ENCODE measurements at places on chromosomes 2 and 18.

- no peak for DNase-seq
Observed at GRCh38 chr2:120699292-120699691, 36.4 kb upstream of the GLI2 start.

GRCh38 chr18:75247611-75248421 is 37.2 kb downstream of the TSHZ1 start:
- peak; percentile 16 for DNase-seq

GRCh38 chr18:35489913-35490490 is 7.8 kb downstream of the INO80C start:
- no peak for DNase-seq

- no peak for DNase-seq
Observed at GRCh38 chr2:207683879-207684627, 27.4 kb upstream of the CCNYL1 start.

GRCh38 chr2:217650716-217651360 is 352.0 kb downstream of the TNS1 start:
- DNase-seq = peak; percentile 65

GRCh38 chr2:219636941-219637841 is 9.8 kb downstream of the SLC4A3 start:
- DNase-seq = no peak

GRCh38 chr2:33516456-33516995 is 40.1 kb downstream of the RASGRP3 start:
- no peak for DNase-seq

DNA sequence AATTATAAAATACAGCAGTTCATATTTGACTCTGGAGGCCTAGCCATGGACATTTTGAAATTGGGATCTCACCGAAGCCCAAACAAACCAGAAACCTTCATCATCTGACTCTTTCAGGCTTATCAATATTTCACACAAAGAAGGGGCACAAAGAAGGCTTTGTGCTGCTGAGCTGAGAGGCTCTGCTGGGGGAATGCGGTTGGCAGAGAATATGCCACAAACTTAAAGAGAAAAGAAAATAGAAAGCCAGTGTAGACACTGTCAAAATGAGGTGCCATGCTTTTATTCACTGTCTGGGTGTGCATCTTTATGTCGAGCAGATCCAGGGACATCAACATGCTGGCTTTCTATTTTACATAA is 162.6 kb downstream of the QPCT start:
- no peak for DNase-seq

DNA sequence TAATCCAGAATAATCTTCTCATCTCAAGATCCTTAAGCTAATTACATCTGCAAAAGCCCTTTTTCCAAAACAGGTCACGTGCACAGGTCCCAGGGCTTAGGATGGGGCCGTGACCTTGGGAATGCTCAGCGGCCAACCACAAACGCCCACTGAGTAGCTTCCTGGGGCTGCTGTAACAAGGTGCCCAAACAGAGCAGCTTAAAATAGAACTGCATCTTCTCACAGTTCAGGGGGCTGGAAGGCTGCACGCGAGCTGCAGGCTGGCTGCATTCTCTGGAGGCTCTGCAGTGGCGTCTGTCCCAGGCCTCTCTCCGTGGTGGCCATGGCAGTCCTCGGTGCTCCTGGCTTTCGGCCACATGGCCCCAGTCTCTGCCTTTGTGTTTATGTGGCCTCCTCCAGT is 31.9 kb downstream of the ADI1 start:
- DNase-seq = no peak

DNA sequence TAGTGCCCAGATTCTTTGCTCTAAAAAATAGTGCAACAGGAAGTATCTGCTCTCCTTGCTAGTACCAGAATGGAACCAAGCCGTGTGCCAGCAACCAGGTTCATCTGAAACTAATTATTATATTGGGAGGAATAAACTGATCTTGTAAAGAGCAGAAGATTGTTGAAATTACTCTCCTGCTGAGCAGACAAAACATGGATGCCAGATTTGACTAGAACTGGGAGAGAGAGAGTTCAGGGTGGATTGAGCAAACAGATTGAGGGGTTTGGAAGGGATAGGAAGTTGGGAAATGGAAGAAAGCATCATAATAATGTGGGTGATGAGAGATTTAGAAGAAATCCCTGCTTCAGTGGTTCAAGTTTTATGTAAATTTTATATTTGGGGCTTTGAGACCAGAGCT is 160.1 kb upstream of the RASGRP3 start:
- no peak for DNase-seq

- DNase-seq = no peak
Observed at GRCh38 chr2:204059016-204059415, 122.5 kb downstream of the ICOS start.

GRCh38 chr2:34825686-34826085 is 1226.6 kb upstream of the FAM98A start:
- no peak for DNase-seq

DNA sequence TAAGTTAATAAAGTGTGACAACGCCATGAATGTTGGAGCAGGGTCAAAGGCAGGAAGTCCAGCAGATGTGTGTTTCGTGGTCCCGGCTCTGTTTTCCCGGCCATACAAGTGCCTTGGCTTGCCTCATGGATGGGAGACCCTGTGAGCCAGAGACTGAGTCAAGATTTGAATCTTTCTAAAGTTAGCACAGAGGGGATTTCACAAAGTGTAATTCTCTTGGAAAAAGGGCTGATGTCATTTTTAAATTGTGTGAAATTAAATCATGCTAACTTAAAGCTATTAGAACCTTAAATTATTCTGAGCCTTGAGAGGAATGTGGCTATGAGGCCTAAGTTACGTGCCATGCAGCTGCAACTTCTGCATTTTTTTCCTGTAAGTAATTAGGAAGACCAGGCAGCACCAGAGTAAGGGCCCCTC is 38.3 kb upstream of the RALBP1 start:
- no peak for DNase-seq

DNA sequence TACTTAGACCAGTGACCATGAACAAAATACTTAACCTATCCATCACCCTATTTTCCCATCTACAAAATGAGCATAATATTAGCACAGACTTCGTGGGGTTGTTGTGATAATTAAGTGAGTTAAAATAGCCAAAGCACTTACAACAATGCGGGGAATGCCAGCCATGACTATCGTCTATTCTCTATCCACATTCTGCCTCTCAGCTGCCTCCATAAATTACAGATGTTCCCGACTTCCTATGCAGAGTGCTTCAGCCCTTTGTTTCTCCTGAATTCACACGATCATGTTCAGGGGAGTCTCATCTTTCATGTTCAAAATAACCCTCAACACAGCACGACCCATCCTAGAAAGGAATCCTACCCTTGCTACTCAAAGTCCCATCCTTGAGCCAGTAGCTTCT is 211.6 kb downstream of the EN1 start:
- no peak for DNase-seq

DNA sequence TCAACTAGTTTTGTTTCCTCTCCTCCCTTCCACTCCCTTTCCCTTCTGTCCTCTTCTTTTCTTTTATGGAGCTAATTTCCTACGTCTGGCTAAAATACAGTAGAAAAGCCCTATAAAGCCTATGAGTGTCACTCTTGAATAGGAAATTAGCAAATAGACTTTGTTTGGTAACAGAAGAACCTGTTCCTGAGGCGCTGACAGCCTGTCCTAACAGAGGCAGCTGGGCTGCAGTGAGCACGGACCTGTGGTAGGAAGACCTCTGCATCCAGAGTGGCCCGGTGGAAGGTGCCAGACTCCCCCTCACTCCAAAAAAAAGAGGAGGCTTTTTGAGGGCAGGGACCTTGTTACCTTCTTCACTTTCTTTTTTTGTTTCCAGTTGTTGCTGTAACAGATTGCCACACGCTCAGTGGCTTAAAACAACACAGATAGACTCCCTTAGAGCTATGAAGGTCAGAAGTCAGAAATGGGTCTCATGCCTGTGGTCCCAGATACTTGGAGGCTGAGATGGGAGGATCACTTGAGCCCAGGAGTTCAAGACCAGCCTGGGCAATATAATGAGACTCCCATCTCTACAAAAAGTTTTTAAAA is 81.2 kb upstream of the TXNDC2 start:
- DNase-seq = peak; percentile 19

GRCh38 chr18:56709463-56709862 is 58.3 kb downstream of the WDR7 start:
- DNase-seq = peak; percentile 31

DNA sequence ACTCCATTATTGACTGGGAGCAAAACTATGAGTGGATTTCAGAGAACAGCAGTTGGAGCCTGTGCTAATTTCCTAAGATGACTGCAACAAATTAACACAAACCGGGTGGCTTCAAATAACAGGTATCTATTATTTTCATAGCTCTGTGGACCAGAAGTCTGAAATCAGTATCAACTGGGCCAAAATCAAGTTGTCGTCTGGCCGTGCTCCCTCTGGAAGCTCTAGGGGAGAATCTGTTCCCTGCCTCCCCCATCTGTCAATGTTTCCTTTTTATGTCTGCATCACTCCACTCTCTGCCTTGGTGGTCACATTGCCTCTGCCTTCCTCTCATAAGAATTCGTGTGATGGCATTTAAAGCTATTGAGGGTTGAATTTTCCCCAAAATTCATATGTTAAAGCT is 269.8 kb downstream of the TMX3 start:
- DNase-seq = no peak

DNA sequence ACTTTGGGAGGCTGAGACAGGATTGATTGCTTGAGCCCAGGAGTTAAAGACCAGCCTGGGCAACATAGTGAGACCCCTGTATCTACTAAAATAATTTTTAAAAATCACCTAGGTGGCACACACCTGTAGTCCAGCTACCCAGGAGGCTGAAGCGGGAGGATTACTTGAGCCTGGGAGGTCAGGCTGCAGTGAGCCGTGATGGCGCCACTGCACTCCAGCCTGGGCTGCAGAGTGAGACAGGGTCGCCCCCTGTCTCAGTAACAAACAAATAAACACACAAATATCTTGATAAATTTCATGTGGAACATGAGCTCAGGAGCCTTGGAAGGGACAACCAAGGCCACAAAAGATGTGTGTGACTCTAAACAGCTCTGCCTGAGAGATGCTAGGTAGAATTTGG is 11.7 kb upstream of the ANKRD53 start:
- DNase-seq = no peak

DNA sequence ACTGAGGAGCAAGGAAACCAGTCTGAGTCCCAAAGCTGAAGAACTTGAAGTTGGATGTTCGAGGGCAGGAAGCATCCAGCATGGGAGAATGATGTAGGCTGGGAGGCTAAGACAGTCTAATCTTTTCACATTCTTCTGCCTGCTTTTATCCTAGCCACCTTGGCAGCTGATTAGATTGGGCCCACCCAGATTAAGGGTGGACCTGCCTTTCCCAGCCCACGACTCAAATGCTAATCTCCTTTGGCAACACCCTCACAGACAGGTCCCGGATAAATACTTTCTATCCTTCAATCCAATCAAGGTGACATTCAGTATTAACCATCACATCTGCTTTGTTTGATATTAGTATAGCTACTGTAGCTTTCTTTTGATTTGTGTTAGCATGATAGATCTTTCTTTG is 27.1 kb downstream of the VRK2 start:
- DNase-seq = no peak

GRCh38 chr2:107407974-107408373 is 418.7 kb upstream of the RGPD4 start:
- no peak for DNase-seq

- DNase-seq = no peak
Observed at GRCh38 chr2:180122874-180123273, 115.8 kb upstream of the CWC22 start.

DNA sequence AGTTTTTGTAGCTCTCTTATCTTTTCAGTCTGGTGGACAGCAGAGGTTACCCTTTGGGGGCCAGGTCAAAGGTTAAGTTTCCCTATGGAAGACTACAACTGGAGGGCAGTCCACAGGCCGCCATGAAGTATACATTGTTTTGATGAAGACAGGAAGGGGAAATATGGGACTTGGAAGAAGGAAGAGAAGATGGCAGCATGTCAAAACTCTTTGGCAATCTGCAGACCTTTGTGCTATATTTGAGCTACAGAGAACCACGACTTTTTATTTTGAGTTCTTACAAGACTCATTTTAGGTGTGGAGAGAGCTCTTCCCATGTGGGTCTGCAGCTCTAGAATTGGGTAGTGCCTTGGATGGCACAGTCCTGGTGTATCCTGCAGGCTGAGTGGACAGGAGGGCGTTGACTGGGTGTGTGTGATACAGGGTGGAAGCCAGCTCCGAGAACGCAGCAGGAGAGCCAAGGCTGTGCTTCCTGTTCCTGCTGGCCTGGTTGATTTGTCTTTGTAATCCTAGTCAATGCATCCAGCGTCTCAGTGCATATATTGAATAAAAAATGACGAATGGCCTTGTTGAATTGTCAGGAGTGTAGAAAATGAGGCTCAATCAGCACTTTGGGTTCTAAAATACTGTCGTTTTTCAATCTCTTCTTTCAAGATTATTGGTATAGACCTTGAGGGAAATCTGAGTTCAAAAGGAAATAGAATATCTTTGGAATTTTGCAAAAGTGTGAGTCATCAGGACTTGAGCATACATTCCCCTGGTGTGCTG is 11.5 kb downstream of the ITGA6 start:
- no peak for DNase-seq

GRCh38 chr2:25219621-25220020 is 51.2 kb upstream of the POMC start:
- DNase-seq = no peak

- no peak for DNase-seq
Observed at GRCh38 chr2:168732100-168732499, 70.3 kb upstream of the NOSTRIN start.

- DNase-seq = peak; percentile 37
Observed at GRCh38 chr2:195318440-195319111, 338.4 kb upstream of the SLC39A10 start.

- no peak for DNase-seq
Observed at GRCh38 chr2:187545238-187545751, 8.9 kb downstream of the TFPI start.

GRCh38 chr2:224347176-224348051 is 54.5 kb downstream of the FAM124B start:
- no peak for DNase-seq

DNA sequence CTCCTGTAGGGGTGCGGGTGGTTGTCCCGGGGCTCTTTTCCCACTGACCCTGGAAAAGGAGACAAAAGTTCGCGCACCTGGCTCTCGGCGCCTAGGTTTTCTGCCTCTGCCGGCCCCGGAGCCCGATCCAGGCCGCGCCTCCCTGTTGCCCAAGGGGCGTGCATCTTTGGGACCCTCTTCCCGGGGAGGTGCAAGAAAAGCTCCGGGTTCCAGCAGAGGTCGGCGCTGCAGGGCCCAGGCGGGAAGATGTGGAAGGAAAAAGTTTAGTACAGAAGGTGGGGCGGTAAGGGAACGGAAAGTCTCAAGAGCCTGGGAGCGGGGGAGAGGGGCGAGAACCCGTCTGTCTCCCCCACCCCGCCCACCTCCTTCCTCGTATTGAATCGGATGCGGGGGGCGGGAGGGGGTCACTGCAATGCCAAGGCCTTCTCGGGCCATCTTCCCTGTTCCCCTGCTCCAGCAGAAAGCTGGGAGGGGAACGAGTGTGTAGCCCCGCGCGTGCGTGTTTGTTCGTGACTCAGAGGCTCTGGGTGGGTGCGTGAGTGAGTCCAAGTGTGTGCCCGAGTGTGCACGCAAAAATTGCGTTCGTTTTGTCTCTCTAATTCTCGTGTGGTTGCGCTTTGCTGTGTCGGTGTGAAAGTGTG is 6.3 kb upstream of the EN1 start:
- no peak for DNase-seq

- no peak for DNase-seq
Observed at GRCh38 chr2:122000556-122001340, 245.3 kb downstream of the TSN start.
